AG08395 (cell line): ENCODE measurements at places on chromosomes 16 and 17.
A peak's percentile ranks its signal among the peaks of the same experiment; 100 is the strongest.

- no peak for DNase-seq
Observed at GRCh38 chr17:3037259-3037658, 26.1 kb downstream of the OR1D5 start.

DNA sequence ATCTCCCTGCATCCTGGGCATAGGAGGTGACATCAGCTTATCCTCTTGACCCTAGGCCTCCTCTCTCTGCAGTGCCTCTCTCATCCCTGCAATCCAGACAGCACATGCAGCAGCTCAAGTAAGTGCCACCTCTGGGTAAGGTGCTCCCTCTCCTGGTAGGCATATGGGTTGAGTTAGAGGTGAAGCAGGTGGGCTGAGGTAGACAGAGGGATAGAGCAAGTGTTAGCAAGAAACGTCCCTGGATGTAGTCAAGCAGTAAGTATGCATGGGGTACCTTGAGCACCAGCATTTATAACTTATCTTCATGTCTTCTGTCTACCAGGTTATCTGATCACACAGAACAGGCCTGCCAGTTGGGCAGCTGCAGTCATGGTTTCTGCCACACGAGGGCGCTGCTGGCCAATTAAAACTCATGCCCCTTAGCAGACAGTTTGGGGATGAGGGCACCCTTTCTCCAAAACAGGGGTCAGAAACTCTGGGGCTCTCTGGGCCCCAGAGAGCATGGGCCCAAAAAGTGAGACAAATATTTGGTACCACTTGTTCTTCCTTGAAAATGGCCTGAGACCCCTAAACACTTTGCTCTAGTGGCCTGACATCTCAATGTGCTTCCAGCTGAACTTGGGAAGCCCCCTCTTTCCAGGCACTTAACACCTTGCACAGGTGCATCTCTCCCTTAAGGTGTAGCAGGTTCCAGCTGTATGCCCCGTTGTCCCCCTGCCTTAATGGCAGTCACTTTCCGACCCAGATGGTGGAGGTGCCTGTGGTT, 59.8 kb downstream of the NEUROD2 start:
- peak; percentile 77 for DNase-seq

DNA sequence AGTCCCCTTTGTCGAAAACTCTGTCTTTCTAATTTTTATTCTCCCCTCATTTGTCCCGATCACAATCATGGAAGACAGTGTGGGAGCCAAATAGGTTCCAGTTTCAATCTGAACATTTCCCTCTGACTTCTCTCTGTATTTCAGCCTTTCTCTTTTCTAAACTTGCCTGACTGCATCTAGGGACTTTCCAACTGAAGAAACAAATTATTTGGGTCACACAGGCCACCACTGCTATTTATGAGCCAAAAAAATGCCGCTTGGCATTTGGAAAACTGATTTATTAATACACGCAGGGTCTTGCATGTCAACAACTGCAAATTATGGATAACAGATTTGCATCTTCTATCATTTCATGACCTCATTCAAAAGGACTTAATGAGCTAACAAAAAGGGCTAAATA, 55.2 kb upstream of the ELAC2 start:
- DNase-seq, result no peak

DNA sequence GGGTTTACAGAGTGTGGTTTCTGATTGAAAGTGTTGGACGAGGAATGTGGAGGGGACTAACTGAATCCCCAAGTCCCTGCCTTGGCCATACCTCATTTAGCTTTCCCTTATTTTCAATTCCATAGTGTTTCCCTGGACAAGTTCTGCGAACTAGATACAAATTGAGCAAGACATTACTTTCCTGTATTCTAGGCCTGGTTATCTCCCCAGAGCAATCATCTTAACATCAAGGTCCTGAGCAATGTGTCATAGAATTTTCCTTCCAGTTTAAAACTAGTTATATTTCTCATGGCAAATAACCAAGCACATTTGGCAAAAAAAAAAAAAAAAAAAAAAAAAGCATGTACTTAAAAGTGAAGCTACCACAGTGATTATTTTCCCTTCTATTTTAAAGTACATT, 330.1 kb downstream of the CDH11 start:
- no peak for DNase-seq

DNA sequence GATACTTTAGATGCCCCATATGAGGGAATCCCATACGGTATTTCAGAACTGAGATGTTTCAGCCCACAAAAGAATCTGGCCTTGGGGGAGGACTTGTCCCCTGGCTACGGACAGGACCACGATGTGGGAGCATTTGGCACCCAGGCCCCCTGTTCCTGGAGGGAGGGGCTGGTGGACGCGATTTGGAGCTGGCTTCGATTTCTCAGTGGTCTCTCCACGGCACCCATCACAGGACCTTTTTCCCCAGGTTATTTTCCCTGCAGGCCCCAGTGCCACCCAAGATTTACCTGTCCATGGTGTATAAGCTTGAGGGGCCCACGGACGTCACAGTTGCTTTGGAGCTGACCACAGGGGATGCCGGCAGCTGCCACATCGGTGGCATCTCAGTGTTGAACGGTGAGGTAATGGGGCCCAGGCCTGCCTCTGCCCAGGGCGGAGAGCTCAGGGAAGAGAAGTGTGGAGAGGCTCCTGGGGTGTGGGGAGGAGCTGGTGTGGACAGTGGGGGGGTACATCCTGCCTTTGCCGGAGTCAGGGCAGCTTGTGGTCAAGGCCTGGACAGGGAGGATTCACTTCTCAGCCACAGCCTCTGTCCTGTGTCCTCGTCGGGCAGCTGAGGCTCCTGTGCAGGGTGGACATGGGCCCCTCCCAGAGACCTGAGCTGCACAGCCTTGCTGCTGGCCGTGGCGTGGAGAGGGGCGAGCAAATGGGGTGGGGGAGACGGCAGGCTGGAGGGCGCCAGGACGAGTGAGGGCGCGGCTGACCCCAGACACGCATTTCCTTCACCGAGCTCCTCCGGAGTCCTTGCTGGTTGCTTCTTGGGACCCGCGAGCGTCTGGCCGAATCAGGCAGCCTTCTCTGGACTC, 9.9 kb downstream of the ENGASE start:
- DNase-seq, result no peak

DNA sequence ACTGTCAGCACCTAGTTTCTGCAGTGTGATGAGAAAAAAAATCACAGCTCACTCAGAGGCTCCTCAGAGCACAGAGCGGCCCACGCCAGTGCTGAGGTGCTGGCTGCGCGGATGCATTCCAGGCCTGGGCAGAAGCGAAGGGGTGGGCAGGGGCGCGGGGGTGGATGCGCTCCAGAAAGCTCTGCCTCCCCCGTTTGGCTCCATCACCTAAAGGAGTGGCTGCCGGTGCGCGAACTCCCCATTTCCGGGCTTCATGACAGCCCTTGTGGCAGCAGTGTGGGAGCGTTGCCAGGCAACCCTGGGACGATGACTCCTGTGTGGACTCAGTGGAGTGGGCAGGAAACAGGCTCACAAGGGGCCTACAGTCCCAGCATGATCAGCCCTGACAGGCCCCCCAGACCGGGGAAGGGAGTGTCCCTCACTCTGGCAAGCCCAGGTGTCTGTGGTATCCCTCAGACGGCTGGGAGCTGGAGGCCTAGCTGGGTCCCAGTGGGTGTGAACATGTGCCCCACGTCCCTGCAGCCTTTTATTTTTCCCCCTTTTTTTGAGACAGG, 32.8 kb upstream of the NUDT16L1 start:
- DNase-seq, result peak; percentile 63

- no peak for DNase-seq
Observed at GRCh38 chr16:50681021-50681885, at the start of gene SNX20. TSS of gene SNX20 (minus strand) at chr16:50681312. CDS start at chr16:50677526, 3,786 bp downstream.

DNA sequence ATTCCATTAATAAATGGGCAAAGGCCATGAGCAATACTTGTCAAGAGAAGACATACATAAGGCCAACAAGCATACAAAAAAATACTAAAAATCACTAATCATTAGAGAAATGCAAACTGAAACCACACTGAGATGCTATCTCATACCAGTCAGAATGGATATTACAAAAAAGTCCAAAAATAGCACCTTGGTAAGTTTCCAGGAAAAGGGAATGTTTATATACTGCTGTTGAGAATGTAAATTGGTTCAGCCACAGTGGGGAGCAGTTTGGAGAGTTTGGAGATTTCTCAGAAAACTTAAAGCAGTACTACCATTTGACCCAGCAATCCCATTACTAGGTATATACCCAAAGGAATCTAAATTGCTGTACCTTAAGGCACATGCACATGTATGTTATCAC, 467.7 kb downstream of the CDH11 start:
- DNase-seq, result no peak

DNA sequence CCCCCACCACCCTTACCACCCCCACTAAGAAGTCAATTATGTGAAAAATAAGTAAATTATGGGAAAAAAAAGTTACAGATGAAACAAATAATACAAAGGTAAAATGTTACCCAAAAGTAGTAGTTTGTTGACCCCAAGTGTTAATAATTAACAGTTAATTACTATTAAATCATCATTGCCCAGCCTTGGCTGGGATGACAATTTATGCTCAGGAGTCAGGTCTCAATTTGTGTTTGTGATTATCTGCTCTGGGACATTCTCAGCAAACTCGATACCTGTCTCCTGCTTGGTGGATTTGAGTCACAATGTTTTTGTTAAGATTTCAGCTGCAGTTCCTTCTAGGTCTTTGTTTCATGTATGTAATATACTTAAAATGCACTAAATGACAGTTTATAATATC, 172.3 kb upstream of the IRX3 start:
- DNase-seq, result no peak

- DNase-seq, result no peak
Observed at GRCh38 chr17:78940258-78940657, 15.1 kb upstream of the TIMP2 start.

DNA sequence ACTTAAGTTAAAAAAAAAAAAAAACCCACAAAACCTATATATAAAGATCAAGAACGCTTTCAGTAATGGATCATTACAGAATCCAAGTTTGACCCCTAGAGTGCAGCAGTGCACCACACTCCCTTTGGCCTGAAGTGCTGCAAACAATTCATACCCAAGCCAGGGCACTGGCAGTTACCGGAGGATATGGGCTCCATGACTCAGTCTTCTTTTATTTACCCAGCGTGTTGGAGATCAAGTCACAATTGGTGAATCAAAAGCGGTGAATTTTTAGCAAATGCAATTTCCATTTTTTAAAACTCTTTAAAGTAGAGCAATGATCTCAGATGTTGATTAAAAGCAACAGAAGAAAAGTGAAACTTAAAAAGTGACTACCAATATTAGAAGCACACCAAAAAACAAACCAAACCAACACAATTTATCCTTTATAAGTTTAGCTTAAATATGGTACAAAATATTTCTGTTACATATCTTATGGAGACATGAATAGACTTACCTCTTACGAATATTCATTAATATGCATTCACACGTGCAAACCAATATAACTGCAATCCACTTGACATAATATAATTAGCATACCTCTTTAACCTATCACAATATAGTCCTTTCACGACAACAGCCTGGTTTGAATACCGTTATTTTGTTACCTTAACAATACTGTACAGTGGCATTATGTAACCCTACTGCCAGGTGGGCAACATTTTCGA, 46.3 kb downstream of the ZNF652 start:
- peak; percentile 94 for DNase-seq

DNA sequence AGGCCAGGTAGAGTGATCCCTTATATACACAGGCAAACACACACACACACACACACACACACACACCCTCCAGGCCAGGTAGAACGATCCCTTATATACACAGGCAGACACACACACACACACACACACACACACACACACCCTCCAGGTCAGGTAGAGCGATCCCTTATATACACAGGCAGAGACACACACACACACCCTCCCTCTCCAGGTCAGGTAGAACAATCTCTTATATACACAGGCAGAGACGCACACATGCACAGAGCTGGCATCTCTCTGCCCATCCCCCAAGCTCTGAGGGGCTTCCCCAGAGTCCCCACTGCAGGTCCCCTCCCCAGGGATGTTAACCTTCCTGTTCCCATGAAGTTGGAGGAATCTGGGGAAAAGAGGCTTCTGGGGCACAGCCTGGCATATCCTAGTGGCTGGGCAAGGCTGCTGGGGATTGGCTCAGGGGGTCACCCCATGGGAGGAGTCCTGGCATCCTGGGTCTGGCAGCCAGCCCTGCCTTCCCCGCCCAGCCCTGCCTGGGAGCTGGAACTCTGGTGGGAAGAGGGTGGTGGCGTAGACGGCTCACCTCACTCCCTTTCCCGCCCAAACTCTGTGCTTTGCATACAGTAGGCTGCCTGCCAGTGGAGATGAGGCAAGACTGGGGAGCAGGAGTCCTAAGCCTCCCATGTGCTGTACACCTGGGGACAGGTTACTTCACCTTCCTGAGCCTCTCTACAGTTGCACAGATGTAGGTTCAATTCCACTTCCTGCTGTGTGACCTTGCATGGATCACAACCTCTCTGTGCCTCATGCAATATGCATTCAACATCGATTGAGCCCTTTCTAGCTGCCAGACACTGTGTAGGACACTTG, 41.8 kb downstream of the TEKT5 start:
- DNase-seq, result no peak

- no peak for DNase-seq
Observed at GRCh38 chr16:2494616-2495015, 19.1 kb upstream of the ATP6V0C start.

DNA sequence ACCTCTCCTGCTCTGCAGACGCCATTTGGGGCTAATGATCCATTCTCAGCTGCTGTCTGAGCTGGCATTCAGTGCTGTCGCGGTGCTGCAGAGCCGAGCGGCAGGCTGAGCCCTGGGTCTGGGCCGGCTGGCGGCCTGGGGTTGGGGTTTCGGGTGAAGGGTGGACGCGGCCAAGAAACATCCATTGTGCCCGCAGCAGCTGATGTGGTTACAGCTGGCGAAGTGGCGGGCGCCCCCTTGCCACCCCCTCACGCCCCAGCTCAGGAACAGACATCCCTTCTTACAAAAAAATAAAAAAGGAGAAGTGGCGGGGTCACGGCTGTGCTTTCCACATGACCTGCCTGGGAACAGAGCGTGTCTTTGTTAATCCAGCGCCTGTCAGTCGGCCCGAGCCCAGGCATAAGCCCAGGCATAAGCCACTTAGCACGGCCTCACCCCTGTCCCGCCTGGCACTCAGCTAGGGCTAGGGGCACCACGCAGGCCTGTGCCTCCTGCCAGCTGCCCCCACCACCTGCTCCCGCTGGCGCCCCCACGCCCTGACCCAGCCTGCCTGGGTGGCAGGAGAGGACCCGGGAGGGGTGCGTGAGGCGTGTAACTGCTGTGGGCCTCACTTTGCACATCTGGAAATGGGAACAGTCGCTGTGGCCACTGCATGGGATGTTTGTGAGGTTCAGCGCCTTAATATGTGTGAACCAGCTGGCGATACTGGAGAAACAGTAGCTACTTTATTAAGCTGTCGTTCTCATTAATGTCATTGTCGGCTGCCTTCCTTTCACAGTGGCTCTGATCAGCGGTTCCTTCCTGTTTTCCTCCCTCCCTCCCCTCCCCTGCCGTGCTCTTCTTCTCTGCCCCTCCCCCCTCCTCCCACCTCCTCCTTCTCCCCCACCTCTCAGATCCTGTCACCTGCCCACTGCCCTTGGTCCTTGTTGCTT, 197.7 kb upstream of the CIBAR2 start:
- no peak for DNase-seq
